WTC11 (cell line): ENCODE measurements at places on chromosomes 1 and 21.
A peak's percentile ranks its signal among the peaks of the same experiment; 100 is the strongest.

- H3K4me1 ChIP-seq: peaks cover 6% of the 10 kb centered on the region
- no peaks in the 10 kb centered on the region for H3K36me3 ChIP-seq
- no peak overlapping the region for H3K4me3 ChIP-seq
- no peak for DNase-seq
Observed at GRCh38 chr21:28749536-28749935, 243.1 kb downstream of the LTN1 start.

- H3K27me3 ChIP-seq: no peaks in the 10 kb centered on the region
- H3K4me3 ChIP-seq: no peak overlapping the region
- no peaks in the 10 kb centered on the region for H3K36me3 ChIP-seq
- no peaks in the 10 kb centered on the region for H3K4me1 ChIP-seq
Observed at GRCh38 chr1:240652549-240652948, 40.6 kb upstream of the GREM2 start.

GRCh38 chr1:221514806-221515205 is 227.1 kb downstream of the DUSP10 start:
- H3K36me3 ChIP-seq: no peaks in the 10 kb centered on the region
- H3K27ac ChIP-seq: no peak overlapping the region
- H3K27me3 ChIP-seq: peaks cover 7% of the 10 kb centered on the region; the same call in 1 of the 2 replicates
- DNase-seq: no peak
- no peak overlapping the region for H3K4me3 ChIP-seq

GRCh38 chr1:89810880-89811279 is 10.0 kb upstream of the LRRC8D start:
- peaks cover 16% of the 10 kb centered on the region for H3K27me3 ChIP-seq
- DNase-seq: no peak

DNA sequence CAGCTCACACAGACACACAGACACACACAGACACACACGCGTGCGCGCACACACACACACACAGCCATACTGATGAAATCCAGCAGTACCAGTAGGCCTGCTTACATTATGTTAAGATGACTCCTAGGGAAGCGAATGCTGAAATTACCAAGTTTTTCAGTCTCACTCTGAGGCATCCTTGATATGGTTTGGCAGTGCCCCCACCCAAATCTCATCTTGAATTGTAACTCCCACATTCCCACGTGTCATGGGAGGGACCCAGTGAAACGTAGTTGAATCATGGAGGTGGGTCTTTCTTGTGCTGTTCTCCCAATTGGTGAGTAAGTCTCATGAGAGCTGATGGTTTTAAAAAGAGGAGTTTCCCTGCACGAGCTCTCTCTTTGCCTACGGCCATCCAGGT is 64.1 kb downstream of the TIAM1 start:
- no peak overlapping the region for H3K4me3 ChIP-seq
- no peaks in the 10 kb centered on the region for H3K36me3 ChIP-seq
- DNase-seq: no peak

DNA sequence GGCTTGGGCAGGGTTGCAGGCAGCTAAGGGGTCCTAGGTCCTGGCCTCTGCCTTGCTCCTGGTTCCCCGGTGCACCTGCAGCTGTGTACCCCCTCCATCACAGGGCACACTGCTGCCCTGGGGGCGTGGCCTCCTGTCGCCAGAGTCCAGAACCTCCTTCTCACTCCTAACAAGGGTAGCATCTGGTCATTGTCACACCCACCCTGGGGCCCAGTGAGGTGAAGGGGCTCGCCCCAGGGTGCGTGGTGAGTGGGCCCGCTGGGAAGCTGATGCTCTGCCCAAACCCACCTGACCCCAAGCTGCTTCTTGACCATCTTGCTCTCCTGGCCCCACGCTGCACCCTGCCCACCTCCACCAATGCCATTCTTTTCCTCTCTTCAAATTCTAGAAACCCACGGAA is 44.5 kb downstream of the AJAP1 start:
- no peak for DNase-seq
- no peak overlapping the region for H3K27ac ChIP-seq
- no peaks in the 10 kb centered on the region for H3K4me1 ChIP-seq
- peaks cover 80% of the 10 kb centered on the region for H3K36me3 ChIP-seq
- peaks cover 6% of the 10 kb centered on the region; the same call in 1 of the 2 replicates for H3K27me3 ChIP-seq

DNA sequence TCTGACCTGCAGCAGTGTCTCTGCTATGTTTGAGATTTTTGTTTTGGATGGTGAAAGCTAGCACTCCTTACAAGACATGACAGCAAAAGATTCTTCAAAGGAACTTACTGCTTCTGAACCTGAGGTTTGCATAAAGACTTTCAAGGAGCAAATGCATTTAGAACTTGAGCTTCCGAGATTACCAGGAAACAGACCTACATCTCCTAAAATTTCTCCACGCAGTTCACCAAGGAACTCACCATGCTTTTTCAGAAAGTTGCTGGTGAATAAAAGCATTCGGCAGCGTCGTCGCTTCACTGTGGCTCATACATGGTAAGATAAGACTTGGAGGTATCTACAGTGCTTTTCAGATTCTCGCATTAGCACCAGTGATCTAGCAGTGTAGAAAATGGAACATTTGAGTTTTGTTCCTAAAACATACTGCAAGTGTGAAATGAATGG is 200.2 kb downstream of the PDE4B start:
- H3K4me3 ChIP-seq: no peak overlapping the region
- H3K27ac ChIP-seq: no peak overlapping the region
- no peak for DNase-seq
- peaks cover 7% of the 10 kb centered on the region for H3K27me3 ChIP-seq

- H3K4me3 ChIP-seq: no peak overlapping the region
- H3K36me3 ChIP-seq: no peaks in the 10 kb centered on the region
- H3K27ac ChIP-seq: no peak overlapping the region
- DNase-seq: no peak
Observed at GRCh38 chr1:29243871-29244200, 7.5 kb downstream of the PTPRU start.

DNA sequence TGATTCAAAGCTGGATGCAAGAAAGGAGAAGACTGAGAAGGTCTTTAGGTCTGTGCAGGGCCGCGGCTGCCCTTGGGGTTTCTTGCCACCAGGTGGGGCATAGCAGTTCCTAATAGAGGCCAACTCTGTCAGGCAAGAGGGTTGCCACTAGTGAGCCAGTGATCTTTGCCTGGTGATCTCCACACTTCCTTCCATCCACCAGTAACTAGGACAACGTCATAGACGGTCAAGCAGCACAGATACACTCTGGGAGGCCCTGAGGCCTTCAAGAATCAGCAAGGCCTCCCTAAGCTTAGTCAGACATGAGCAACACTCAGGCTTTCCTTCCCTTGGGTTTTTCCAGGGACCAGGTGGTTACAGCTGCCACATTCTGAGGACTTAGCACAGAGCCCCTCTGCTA is 32.9 kb upstream of the ATP2B4 start:
- H3K27ac ChIP-seq: no peak overlapping the region
- no peaks in the 10 kb centered on the region for H3K36me3 ChIP-seq
- peaks cover 7% of the 10 kb centered on the region; the same call in 1 of the 2 replicates for H3K27me3 ChIP-seq
- H3K4me1 ChIP-seq: peaks cover 59% of the 10 kb centered on the region

- H3K36me3 ChIP-seq: peaks cover 18% of the 10 kb centered on the region
- peak overlapping the region; percentile 93 for H3K27ac ChIP-seq
- H3K4me3 ChIP-seq: no peak overlapping the region
- peaks cover 47% of the 10 kb centered on the region for H3K4me1 ChIP-seq
- H3K27me3 ChIP-seq: no peaks in the 10 kb centered on the region
- peak; percentile 42 for DNase-seq
Observed at GRCh38 chr1:214404571-214405213, 123.7 kb downstream of the SMYD2 start.

DNA sequence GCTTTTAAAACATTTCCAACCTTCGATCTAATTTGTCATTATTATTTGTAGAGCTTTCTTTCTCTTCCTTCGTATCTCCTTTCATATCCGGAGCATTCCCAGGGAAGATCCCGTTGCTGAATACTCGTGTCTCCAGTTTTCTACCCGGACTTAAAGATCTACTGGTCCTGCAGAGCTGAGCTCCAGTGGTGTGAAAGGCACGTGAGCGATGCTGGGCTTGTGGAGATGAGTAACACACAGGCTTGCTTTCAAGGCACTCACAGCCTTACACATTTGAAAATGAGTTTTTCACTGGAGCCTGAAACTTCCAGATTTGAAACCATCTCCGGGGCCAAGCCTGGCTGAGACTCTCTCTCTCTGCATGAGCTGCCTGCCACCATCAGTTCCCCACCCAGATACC is 428.3 kb downstream of the KIF26B start:
- H3K4me1 ChIP-seq: peaks cover 6% of the 10 kb centered on the region; the same call in 1 of the 2 replicates
- no peaks in the 10 kb centered on the region for H3K36me3 ChIP-seq
- DNase-seq: no peak
- no peaks in the 10 kb centered on the region for H3K27me3 ChIP-seq

- H3K4me3 ChIP-seq: no peak overlapping the region
- H3K27me3 ChIP-seq: peaks cover 29% of the 10 kb centered on the region
- H3K36me3 ChIP-seq: no peaks in the 10 kb centered on the region
Observed at GRCh38 chr1:50271968-50272578, 151.2 kb downstream of the DMRTA2 start.

- peaks cover 3% of the 10 kb centered on the region; the same call in 1 of the 2 replicates for H3K4me1 ChIP-seq
- no peaks in the 10 kb centered on the region for H3K27me3 ChIP-seq
- DNase-seq: no peak
- H3K4me3 ChIP-seq: no peak overlapping the region
- H3K36me3 ChIP-seq: no peaks in the 10 kb centered on the region
Observed at GRCh38 chr1:113608399-113608798, 150.9 kb downstream of the PHTF1 start.

- no peak within 1 kb of the TSS for H3K27ac ChIP-seq
- peaks cover 10% of the 10 kb centered on the region for H3K4me1 ChIP-seq
- DNase-seq: peak; percentile 94
- no peaks in the 10 kb centered on the region for H3K36me3 ChIP-seq
- H3K4me3 ChIP-seq: no peak within 1 kb of the TSS
- H3K27me3 ChIP-seq: no peaks in the 10 kb centered on the region
Observed at GRCh38 chr1:119140177-119141019, at the start of gene WARS2. TSS of gene WARS2 (minus strand) at chr1:119140653. CDS start at chr1:119140644, 9 bp downstream.

DNA sequence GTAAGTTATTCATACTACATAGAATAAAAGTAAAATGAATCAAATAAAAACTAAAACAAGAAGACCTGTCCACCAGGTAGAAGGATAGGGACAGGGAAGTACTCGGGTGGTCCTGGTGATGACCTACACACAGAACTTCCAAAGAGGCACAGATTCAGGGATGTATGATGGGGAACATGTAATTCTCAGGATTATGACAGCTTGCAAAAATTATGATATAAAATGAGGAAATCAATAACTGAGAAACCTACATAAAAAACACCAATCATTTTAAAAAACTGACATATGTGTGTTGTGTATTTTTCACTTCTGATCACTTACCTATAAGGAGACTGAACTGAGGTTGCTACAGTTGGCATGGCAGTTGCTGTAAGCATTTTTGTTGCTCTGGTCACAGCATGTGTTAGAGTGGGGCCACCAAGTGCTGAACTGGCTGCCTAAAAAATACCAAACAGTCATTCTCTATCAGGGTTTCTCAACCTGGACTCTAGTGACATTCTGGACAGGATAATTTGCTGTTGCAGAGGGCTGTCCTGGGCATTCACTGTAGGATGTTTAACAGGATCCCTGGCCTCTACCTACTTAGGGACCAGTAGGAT is 73.8 kb downstream of the USP24 start:
- DNase-seq: no peak
- no peak overlapping the region for H3K27ac ChIP-seq
- peaks cover 34% of the 10 kb centered on the region for H3K36me3 ChIP-seq
